Stimulated activated CD4-positive, alpha-beta T cell treated with anti-CD3 and anti-CD28 coated beads, TNF-alpha, amount 100 ng/mL, for 48 hours (primary cell): ENCODE measurements at places on chromosomes 3 and 15.
A peak's percentile ranks its signal among the peaks of the same experiment; 100 is the strongest.

- no peak for DNase-seq
Measured at GRCh38 chr15:91947293-91947679, 93.8 kb downstream of the SLCO3A1 start.

- no peak for DNase-seq
Measured at GRCh38 chr3:148330542-148330941, 367.2 kb upstream of the AGTR1 start.

GRCh38 chr3:94401466-94401865 lies 338.6 kb downstream of the NSUN3 start:
- no peak for DNase-seq

DNA sequence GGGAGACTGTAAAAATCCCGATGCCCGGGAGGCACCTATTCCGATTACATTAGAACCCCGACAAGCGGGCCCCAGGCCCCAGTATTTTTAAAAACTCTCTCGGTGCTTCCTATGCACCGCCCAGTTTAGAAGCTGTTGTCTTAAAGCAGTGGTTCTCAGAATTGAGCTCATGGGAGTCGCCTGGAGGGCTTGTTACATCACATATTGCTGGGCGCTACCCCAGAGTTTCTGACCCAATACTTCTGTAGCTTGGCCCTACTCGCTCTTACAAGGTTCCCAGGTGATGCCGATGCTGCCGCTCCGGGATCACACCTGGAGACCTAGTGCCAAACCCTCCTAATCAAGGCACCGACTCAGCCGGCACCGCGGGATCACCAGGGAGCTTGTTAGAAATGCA lies 35.2 kb downstream of the CPN2 start:
- no peak for DNase-seq

- no peak for DNase-seq
Measured at GRCh38 chr3:43163895-43164493, 58.1 kb upstream of the POMGNT2 start.

GRCh38 chr3:123157209-123157597 lies 44.5 kb upstream of the SEC22A start:
- no peak for DNase-seq

DNA sequence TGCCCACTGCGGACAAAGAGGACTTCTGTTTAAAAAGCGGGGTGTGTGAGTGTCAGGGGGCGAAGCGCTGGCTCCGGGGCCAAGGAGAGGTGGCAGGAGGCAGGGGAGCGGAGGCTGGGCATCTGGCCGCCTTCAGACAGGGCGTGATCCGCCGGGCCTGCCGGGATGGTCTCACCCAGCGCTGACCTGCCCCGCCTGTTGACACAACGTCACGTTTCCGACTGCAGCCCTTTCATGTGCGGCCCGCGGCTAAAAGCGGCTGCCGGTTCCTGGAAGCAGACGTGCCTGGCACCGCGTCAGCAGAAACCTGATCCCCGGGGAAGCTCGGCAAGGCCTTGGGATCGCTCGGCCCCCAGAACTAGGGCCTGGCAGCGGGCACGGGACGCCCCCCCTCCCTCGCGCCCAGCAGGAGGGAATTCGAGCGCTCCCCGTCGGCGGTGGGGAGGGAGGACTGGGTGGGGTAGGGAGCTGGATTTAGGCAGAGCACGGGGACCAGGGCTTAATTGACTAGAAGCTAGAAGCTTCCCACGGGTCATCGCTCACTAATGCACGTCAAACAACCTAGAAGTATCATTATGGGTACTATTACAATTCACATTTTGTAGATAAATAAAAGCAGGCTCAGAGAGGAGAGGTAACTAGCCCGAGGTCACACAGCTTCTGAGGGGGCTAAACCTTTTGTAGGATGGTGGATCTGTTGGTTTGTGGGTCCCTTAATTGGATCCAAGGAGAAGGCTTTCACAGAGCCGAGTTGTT lies 7.7 kb downstream of the BHLHE40 start:
- DNase-seq: peak; percentile 63

DNA sequence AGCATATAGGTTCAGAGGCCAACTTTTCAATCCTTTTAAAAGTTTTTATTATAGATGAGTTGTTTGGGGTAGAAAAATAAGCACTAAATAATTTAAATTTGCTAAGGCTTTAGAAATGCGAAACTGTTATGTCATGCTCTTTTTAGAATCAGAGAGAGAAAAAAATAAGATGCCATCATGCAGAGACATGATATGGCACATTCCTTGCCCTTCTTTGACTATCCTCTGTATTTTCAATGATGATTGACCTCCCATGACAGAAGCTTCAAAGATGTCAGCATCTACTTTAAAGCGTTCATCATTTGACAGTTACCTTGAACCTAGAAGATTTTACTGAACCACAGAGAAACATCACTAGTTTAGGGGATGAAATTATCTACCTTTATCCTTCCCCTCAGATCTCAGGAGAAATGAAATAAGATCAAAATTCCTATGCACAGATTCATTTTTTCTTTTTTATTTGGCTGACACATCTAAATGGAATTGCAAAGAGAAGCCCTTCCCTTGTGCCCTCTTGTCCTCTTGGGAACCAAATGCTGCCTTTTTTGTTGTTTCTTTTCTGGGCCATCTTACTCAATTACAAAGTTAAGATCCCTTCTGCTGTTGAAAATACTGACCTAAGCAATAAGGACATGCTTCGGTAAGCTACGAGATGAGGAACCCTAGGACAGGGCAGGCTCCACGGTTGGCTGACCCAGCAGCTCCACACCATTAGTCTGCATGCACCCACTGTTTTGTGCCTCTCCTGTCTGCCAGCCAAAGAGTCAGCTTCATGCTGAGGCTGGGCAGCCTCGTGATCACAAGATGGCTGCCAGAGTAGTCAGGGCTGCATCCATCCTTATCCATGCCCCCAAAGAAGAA lies 289.7 kb upstream of the TPM1 start:
- no peak for DNase-seq
